Bronchial epithelial cell (primary cell): ENCODE measurements at places on chromosomes 2 and 18.
A peak's percentile ranks its signal among the peaks of the same experiment; 100 is the strongest.

- DNase-seq = no peak
Observed at GRCh38 chr2:154233231-154233630, 361.5 kb downstream of the GALNT13 start.

GRCh38 chr2:28232295-28232694, 160.4 kb upstream of the FOSL2 start:
- DNase-seq = peak; percentile 72

- peak; percentile 82 for DNase-seq
Observed at GRCh38 chr2:108193251-108193650, 46.5 kb upstream of the SULT1C3 start.

GRCh38 chr2:58156780-58157179, 84.3 kb downstream of the FANCL start:
- no peak for DNase-seq

DNA sequence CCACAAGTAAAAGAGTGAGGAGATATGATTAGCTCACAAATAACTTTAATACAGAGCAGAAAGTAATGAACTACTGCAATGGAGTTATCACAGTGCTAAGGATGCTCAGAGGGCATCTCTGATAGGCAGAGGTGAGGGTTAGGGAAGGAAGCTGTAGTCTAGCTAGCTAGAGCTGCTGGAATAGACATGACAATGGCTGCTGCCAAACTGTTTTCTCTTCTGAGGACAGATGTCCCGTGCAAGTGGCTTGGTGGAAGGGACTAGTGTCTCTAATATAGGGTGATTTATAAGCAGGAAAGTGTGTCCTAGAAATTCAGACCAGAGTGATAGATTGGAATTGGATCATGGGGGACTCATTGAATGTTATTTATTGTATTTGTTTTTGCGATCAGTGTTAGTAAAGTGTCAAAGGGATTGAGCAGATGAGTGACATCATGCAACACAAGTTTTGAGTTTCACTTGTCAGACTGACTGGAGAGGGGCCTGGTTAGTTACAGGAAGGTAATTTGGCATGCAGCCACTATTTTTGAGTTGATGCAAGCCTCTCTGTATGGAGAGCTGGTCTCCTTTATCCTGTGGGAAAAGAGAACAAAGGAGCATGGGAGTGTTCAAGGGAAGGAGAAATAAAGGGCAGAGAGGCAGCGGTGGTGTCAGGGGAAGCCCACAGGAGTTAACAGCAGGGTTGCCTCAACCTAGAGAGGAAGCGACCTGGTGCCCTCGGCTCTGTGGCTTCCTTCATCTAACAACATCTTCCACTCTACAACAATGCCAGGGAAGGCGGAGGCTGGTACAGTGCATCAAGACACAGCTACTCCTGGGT, 1.9 kb downstream of the CTLA4 start:
- DNase-seq = no peak

GRCh38 chr18:69246027-69246426, 154.7 kb upstream of the DOK6 start:
- DNase-seq = no peak

- DNase-seq = no peak
Observed at GRCh38 chr18:24009651-24010333, 4.8 kb upstream of the TTC39C start.

DNA sequence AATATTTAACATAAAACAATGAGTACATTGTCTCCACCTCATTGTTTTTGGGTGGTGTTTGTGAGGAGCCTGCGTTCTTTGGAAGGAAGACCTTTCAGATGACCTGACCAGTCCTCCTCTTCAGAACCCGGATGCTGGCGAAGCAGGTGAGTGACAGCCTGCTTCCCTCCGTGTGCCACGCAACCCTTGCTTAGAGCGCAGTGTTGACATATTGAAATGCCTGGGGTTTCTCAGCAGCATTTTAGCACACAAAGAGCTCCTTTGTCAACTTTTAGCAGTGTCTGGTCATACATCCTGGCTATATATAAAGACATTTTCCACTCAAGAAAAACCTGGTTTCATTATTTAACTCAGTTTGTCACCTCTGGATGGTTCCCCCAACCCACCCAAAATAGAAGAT, 335.7 kb upstream of the POU3F3 start:
- no peak for DNase-seq

- DNase-seq = no peak
Observed at GRCh38 chr2:26540306-26540705, 62.4 kb upstream of the OTOF start.

DNA sequence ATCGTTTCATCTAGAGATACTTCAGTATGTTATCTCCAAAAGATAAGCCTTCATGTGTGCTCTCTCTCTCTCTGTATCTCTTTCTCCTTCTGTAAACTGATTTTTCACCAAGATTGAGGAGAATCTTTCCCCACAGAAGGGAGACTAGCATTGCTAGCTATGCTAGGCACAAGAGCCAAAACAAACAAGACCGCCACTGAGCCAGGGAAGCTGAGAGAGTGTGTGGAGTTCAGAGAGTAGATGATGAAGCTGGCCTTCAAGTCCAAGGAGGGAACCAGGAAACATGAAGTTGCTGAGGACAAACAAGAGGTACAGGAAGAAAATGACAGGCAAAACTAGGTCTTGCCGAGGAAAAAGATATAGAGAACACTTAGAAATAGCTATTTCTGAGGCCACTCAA, 23.4 kb downstream of the DAPL1 start:
- DNase-seq = no peak

DNA sequence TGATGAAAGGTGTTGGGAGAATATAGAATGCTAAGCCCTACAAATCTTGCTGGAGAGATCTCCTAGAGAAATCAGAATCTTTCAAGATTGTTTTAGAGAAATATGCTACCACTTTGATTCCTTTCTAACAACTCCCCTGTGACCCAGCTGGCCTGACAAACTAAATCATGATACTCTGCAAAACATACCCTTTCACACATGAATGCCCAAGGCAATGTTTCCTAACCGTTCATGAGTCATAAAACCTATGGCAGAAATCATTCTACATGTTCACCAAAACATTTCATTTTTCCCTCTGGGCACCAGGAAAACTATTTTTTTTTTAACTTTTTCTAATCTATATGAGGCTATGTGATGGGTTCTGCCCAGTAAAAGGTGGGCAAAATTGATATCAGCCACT, 77.8 kb upstream of the SETBP1 start:
- peak; percentile 91 for DNase-seq

- no peak for DNase-seq
Observed at GRCh38 chr2:224982910-224983711, 59.2 kb downstream of the DOCK10 start.

DNA sequence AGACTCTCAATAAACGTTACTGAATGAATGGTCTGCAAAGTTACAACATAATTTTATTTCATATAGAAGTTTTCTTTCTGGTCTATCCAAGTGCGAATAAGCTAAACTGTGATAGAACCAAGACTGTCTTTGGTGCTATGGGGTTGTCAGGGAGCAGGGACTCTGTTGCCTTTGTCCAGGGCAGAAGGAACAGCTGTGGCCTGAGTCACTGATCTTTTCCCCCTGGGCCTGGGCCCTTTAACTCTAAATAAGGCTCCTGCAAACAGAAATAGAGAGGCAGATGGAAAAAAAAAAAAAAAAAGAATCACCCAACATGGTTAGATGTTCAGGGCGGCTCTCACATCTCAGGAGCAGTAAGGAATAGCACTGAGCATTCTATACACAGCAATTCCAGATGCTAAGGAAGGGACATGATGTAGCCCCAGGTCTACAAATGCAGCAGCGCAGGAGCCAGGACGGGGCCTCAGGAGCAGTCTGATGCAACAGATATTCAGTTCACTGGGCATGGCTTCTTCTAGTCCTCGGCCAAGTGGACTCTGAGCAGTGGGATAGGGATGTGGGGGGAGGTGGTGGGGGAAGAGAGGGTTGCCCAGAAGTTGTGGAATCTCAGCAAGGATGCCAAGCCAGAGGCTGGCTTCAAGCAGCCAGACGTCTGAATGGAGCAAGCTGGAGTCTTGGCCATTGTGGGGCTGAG, 247.1 kb upstream of the SIX2 start:
- DNase-seq = no peak

DNA sequence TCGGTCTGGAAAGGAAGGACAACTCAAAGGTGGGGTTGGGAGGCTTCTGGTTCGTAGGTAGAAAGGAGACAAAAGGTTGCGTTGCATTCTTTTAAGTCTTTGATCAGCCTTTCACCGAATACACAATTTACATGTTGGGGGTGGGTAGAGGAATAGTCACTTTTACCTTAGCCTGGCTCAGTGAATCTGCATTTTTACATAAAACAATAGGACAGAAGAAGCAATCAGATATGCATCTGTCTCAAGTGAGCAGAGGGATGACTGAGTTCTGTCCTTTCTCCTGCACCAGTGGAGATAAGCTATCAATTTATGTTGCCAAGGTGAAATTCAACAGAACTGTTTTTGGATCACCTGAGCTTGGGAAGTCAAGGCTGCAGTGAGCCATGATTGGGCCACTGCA, 173.7 kb downstream of the ZEB2 start:
- DNase-seq = no peak

- DNase-seq = peak; percentile 5
Observed at GRCh38 chr2:174681099-174682006, 82.9 kb downstream of the CHRNA1 start.

- peak; percentile 50 for DNase-seq
Observed at GRCh38 chr2:30239308-30239985, 8.1 kb downstream of the LBH start.

- DNase-seq = no peak
Observed at GRCh38 chr2:21228041-21228895, 104.5 kb downstream of the TDRD15 start.

DNA sequence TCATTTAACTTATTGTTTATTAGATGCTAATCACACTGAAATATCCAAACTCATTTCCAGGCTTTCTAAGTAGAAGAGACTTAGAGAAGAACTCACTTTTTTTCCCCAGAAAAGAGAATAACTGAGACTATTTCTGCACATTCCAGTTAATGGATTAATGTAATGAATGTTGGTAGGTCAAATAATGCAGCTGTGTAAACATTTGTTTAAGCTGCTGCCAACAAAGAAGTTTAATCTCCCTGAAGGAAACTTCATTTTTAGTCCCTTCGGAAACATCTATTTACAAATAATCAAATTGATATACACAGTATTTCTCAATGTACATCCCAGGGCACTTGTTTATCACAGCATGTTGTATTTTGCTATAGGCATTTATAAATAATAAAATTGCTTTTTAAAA, 126.9 kb downstream of the KCNS3 start:
- no peak for DNase-seq

DNA sequence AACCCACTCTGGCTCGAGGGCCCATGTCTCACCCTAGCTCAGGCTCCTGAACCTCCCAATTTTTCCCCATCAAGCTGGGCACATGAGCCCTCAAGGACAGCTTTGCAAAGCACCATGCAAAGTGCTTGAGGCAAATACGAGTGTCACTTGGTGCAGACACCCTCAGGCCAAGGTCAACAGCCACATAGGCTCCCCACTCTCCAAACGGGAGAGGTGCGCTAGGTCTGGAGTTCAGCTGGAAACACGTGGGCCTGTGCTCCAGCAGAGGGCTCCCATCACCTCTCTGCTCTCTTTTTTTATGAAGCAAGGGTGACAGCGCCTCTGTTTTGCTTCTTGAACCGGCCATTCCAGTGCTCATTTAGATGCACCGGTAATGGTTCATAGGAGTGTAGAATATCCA, 11.9 kb upstream of the ARHGAP25 start:
- DNase-seq = no peak

- peak; percentile 94 for DNase-seq
Observed at GRCh38 chr2:64273524-64274398, 129.5 kb upstream of the PELI1 start.

DNA sequence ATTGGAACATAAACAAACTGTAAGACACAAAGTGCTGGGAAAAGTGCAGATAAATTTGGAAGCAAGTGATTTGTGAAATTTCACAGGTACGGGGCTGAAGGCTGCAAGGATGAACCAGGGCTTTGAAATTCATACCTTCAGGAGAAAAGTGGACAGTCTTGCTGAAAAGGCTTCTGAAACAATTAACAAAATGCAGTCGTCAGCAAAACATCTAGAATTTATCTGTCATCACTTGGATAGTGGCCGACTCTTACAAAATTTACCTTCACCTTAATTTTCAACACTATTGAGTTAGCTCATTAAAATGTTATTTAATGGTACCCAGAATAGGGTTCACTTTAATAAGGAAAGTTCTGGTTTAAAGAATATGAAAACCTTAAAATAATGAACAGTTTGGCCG, 138.3 kb downstream of the SNTG2 start:
- DNase-seq = no peak

DNA sequence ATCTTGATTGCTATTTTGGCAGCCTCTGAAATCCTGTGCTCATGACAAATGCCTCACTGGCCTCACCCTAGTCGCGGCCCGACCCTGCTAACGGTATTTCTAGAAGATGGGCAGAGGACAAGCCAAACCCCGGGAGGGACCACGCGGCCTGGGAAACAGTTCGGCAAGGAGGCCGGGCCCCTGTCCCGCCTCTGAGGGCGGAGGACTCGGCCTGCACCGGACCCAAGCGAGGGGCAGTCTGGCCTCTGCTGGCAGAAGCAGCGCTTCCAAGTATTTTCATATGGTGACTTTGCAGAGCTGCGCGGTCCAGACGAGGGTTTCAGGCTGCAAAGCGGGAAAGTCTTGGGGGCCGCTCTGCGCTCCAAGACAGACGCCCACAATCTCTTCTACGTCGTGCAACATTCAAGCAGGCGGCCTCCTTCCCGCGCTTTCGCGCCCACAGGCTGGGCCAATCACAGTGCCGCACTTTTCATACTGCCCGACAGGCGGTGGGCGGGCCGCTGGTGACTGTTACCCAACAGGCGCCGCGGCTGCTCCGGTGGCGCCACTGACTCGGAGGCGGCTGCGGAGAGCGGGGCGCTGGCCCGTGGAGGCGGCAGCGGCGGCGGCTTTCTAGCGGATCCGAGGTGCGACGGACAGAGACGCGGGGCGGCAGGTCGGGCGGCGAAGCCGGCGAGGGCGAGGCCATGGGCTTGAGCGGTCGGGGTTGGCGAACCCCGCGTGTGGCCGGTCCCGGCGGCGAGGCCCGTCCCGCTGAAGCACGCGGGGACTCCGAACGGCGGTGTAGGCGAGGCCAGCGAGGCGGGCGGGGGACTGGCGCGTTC, at the start of gene RBM44:
TSS of gene RBM44 (plus strand) at position 544 of the 824 bp plus-strand sequence. CDS start 14,831 bp downstream, outside the sequence.
- no peak for DNase-seq

DNA sequence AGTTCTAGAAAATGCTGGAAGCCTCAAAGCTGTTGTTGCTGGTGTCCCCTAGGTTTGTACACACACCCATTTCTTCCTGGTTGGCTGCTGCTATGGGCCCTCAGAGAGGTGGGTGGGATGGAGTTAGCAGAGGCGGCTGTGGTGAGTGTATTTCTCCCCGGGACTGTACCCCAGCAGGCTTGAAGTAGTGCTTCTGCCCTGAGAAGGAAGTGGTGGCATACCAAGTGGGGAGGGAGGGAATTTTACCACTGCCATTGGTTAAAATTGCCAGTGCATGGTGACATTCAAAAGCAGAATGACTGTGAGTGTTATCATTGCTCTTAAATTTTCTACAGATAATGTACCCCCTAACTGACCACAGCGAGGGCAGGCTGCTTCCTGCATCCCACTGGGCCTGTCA, 125.6 kb upstream of the CAPN13 start:
- DNase-seq = no peak

DNA sequence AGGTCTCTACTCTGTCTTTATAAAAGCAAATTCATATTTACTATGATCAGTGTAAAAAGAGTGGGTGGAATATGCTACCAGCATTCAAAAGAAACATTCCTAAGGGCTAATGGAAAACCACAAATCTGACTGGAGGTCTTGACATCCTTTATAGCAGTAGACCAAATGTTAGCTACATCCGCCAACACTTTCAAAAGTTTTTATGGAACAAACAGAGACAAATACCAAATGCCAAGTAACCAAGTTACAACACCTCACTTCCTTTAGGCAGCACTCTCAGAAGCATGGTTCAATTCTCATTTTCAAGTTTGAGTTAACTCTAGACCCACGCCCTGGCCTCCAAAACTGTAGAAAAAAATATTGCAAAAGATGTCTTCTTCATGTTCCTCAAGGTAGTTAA, 78.3 kb upstream of the SETBP1 start:
- peak; percentile 59 for DNase-seq
